Mesothelial cell of epicardium (in vitro differentiated cells): ENCODE measurements at places on chromosomes 5 and 9.

GRCh38 chr5:37787742-37788141, 52.1 kb downstream of the GDNF start:
- no peaks in the 10 kb centered on the region for H3K27me3 ChIP-seq
- H3K4me1 ChIP-seq, result peaks cover 3% of the 10 kb centered on the region
- DNase-seq, result no peak
- no peak overlapping the region for H3K27ac ChIP-seq

- no peak for DNase-seq
- peaks cover 30% of the 10 kb centered on the region for H3K4me1 ChIP-seq
- H3K27ac ChIP-seq, result no peak overlapping the region
- H3K36me3 ChIP-seq, result no peaks in the 10 kb centered on the region
Observed at GRCh38 chr5:6730407-6730806, 17.2 kb downstream of the TENT4A start.

DNA sequence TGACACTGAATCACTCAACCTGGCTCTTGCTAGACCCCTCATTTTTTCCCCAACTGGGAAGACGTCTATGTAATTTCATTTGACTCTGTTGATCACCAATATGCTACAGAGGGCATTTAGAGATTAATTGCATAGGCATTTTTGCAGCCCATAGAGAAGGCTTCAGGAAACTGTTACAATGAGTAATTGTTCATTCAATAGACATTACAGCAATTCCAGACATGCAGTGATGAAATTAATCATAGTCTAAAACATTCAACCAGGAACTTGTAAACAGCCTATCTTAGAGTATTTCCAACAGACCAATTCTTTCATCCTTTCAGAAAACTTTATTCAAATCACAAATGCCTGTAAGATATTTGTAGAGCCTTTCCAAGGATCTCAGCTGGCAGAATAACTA, 122.3 kb downstream of the MARCHF11 start:
- no peak overlapping the region for H3K27ac ChIP-seq
- no peak for DNase-seq
- H3K27me3 ChIP-seq, result peaks cover 27% of the 10 kb centered on the region
- H3K4me3 ChIP-seq, result no peak overlapping the region

DNA sequence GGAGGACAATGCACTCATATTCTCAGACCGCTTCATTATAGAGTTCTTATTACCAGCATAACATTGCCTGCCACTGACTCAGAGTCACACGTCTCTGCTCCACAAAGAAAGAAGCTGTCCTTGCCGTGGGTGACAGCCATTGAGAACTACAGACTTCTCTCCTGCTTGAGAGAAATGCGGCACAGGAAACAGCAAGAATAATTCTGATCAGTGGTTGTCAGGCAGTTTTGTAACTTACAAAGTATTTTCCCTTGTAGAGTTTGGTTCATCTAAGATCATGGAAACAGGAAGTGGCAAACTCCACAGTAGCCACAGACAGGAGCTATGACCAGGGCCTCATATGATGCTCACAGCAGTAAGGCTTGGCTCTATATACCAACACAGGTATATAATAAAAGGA, 47.0 kb downstream of the KCNV2 start:
- H3K4me3 ChIP-seq, result no peak overlapping the region
- DNase-seq, result no peak
- peaks cover 15% of the 10 kb centered on the region for H3K36me3 ChIP-seq
- no peak overlapping the region for H3K27ac ChIP-seq
- H3K27me3 ChIP-seq, result no peaks in the 10 kb centered on the region
- peaks cover 8% of the 10 kb centered on the region for H3K4me1 ChIP-seq

- H3K27me3 ChIP-seq, result peaks cover 6% of the 10 kb centered on the region
- no peaks in the 10 kb centered on the region for H3K36me3 ChIP-seq
- no peak for DNase-seq
Observed at GRCh38 chr9:88641456-88642240, 106.7 kb downstream of the NXNL2 start.

DNA sequence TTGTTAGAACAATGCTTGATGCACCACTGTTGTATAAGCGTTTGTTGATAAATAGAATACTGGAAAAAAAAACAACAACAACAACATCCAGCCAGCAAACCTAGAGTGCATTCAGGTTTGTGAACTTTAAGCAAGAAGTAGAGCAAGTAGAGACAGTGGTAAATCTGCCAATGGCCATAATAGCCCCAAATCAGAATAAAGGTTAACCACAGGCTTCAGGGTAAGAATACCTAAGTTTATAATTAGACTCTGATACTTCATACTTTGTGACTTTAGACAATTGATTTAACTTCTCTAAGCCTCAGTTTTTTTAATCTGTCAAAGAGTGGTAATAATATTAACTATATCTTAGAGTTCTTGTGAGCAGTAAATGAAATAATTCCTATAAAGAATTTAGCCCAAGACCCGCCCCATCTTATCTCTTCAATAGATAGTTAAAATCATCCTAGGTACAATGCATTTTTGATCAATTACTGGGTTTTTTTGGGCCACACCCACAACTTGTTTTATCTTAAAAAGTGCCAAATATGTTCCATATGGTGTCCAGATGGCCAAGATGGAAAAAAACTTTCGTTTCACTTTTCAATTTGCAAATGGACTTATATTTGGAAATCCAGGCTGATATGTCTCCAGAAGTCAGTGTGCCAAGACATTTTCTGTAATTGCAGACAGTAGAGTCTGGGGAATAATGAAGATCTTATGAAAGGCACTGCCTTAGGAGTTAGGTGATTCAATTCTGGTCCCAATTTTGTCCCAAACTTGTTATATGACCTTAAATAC, 24.5 kb upstream of the DPYSL3 start:
- no peak overlapping the region for H3K4me3 ChIP-seq
- DNase-seq, result no peak
- no peaks in the 10 kb centered on the region for H3K27me3 ChIP-seq
- no peak overlapping the region for H3K27ac ChIP-seq
- peaks cover 36% of the 10 kb centered on the region for H3K4me1 ChIP-seq
- H3K36me3 ChIP-seq, result no peaks in the 10 kb centered on the region

DNA sequence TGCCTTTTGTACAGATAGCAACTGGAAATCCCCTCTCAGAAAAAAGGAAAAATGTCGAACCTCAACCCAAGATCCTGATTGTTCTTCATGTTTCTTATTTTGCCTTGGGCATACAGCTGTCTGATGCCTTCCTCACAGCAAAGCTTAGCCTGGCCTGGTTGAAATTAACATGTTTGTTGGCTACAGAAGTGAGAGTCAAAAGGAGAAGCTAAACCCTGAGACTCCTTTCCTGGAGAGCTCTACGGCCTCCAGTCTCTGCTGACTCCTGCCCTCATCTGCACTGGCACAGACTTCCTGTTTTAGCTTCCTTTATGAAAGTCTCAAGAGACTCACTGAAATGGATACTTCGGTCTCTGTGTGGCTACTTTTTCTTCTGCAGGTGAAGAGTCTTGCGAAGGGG, 186.7 kb downstream of the PARP8 start:
- no peak overlapping the region for H3K4me3 ChIP-seq
- no peaks in the 10 kb centered on the region for H3K36me3 ChIP-seq
- H3K4me1 ChIP-seq, result peaks cover 15% of the 10 kb centered on the region
- H3K27ac ChIP-seq, result no peak overlapping the region
- DNase-seq, result no peak
- no peaks in the 10 kb centered on the region for H3K27me3 ChIP-seq

DNA sequence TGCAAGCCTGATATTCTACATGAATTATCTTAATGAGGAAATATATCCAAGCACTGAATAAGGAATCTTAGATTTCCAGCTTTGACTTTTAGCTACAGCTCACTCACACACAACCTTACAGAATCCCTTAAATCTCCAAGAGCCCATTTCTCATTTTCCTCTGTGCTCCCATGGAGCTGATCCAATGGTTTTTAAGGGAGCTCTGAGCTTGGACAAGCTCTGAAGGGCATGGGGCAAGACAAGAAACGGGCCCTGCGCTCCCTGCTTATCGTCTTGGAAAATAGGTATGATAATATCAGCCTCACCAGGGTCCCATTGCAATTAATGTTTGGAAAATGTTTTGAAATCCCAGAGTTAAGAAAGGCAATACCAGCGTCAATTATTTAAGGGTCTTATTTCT, 1021.7 kb downstream of the NR2F1-AS1 start:
- H3K36me3 ChIP-seq, result no peaks in the 10 kb centered on the region
- no peak overlapping the region for H3K27ac ChIP-seq
- DNase-seq, result no peak
- H3K4me1 ChIP-seq, result peaks cover 15% of the 10 kb centered on the region
- H3K27me3 ChIP-seq, result no peaks in the 10 kb centered on the region

- no peak for DNase-seq
- no peak overlapping the region for H3K4me3 ChIP-seq
- H3K27me3 ChIP-seq, result peaks cover 14% of the 10 kb centered on the region
- H3K36me3 ChIP-seq, result no peaks in the 10 kb centered on the region
- H3K4me1 ChIP-seq, result no peaks in the 10 kb centered on the region
Observed at GRCh38 chr9:135399000-135399649, 80.5 kb upstream of the PPP1R26 start.

DNA sequence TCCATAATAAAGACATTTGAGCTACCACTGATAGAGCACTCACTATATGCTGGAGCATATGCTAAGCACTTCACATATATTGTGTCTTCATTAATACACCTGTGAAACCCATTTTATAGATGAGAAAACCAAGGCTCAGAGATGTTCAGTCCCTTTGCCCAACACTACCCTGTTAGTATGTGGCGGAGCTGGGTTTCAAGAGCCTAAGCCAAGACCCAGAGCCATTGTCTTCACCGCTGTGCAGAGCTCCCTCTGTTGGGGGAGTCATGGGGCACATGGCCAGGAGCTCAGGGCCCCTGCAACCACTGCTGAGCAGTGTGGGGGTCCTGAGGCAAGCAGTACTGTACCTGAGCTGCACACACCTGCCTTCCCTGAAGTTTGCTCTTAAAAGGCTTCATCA, 37.3 kb upstream of the SLC25A51 start:
- peak overlapping the region; percentile 100 for H3K27ac ChIP-seq
- H3K27me3 ChIP-seq, result no peaks in the 10 kb centered on the region
- H3K36me3 ChIP-seq, result peaks cover 6% of the 10 kb centered on the region
- peaks cover 92% of the 10 kb centered on the region for H3K4me1 ChIP-seq

DNA sequence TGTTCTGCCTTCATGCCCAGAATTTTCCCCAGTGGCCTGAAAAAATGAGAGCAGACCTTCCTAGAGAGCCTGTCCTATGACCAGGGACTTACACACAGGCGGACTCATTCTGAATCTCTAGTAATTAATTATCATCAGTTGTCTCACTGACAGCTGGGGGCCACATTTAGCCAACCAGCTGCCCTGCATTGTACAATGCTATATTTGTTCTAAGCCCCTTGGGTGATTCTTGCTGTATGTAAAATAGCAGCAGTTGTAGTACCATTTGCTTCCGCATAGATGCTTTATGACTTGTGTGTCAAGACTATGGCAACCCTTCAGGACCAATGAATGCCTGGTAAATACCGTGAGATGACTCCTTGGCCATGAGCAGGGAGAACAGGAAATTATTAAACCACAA, 415.4 kb upstream of the SEMA6A start:
- H3K4me1 ChIP-seq, result peaks cover 14% of the 10 kb centered on the region

GRCh38 chr9:7104625-7105024, 346.9 kb downstream of the KDM4C start:
- H3K27me3 ChIP-seq, result no peaks in the 10 kb centered on the region
- peaks cover 14% of the 10 kb centered on the region for H3K36me3 ChIP-seq
- no peaks in the 10 kb centered on the region for H3K4me1 ChIP-seq
- DNase-seq, result no peak

GRCh38 chr9:136860933-136861873, 4.9 kb downstream of the EDF1 start:
- H3K27me3 ChIP-seq, result no peaks in the 10 kb centered on the region
- H3K36me3 ChIP-seq, result peaks cover 4% of the 10 kb centered on the region
- no peak overlapping the region for H3K4me3 ChIP-seq
- DNase-seq, result peak; percentile 11
- peaks cover 5% of the 10 kb centered on the region for H3K4me1 ChIP-seq
- no peak overlapping the region for H3K27ac ChIP-seq

DNA sequence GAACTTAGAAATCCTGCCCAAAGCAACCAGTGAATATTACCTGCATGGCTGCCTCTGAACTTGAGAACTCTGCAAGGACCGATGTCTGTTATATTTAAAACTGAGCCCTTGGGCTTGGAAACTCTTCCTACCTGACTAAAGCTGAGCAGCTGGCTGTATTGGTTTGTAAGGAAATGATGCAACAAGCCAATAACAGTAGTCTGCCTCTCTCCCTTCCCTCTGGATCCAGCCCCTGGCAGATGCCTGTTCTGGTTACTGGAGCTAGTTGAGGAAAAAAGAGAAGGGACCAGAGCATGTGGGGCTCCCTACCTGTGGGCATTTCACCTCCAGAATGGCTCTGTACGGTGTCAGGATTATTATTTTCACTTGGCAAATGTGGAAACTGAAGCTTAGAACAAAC, 34.7 kb downstream of the SH3RF2 start:
- H3K36me3 ChIP-seq, result peaks cover 3% of the 10 kb centered on the region
- no peak for DNase-seq
- H3K4me1 ChIP-seq, result peaks cover 7% of the 10 kb centered on the region
- no peak overlapping the region for H3K4me3 ChIP-seq

DNA sequence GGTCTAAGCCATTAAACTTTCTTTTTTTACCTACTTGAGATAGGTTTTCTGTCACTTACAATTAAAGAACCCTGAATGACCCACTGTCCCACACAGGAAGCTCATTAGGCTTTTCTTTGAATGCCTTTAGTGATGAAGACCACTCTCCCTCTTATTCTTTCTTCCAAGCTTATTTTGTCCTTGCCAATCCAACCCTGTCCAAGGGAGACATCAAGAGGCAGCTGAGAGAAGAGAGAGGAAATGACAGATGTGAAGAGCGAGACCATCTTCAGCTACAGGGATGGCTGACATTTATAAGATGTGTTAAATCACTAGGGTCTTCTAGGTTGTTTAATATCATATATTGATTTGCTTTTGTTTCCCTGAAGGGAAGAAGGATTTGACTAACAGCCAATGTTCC, 133.5 kb downstream of the FAM114A2 start:
- peaks cover 1% of the 10 kb centered on the region for H3K27me3 ChIP-seq
- no peak overlapping the region for H3K4me3 ChIP-seq
- DNase-seq, result no peak

DNA sequence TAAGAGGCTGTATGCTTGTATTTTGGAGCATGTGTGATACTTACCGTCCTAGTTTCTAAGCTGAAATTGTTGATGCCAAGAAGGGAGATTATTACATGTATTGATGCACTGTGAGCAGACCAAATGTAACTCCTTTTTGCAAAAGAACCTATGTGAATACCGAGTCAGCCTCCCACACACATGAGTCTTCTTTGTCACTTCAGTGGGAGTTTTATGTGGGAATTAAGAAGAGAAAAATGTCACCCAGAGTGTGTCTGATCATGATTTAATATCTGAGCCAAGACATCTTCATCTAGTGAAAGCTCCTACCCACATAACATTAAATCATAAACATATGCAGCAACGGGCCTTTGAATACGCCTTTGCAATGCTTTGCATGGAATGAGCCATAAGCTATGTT, 380.3 kb upstream of the ACTBL2 start:
- no peak for DNase-seq
- peak overlapping the region; percentile 90 for H3K27ac ChIP-seq
- peaks cover under 1% of the 10 kb centered on the region for H3K36me3 ChIP-seq
- peaks cover 39% of the 10 kb centered on the region for H3K4me1 ChIP-seq
- no peaks in the 10 kb centered on the region for H3K27me3 ChIP-seq
- no peak overlapping the region for H3K4me3 ChIP-seq

- no peaks in the 10 kb centered on the region for H3K36me3 ChIP-seq
- no peak overlapping the region for H3K27ac ChIP-seq
- H3K4me3 ChIP-seq, result peak overlapping the region; percentile 66
- DNase-seq, result no peak
Observed at GRCh38 chr5:100901821-100902341, 1.2 kb downstream of the ST8SIA4 start.
